ENCODE measurements at places on chromosomes 4 and X. TPM values are rescaled to one million over a fixed set of nuclear protein-coding genes. Genes with fewer than 3 reads are reported as not detected.

DNA sequence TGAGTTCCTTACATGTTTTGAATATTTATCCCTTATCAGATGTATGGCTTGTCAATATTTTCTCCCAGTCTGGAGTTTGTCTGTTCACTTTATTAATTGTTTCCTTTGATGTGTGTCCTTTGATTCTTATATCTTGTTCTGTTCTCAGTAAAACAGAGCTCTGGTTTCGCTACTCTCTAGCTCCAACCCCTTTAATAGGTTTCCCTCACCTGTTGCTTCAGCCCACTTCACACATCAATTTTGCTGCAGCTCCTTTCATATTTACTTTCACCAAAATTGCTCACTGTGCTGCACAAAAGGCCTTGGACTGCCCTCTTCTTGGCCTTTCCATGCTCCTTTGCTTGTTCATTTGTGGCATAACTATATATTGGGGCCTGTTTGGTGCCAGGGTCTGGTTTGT lies 85.1 kb downstream of the CFAP299 start:
- no peak for DNase-seq

DNA sequence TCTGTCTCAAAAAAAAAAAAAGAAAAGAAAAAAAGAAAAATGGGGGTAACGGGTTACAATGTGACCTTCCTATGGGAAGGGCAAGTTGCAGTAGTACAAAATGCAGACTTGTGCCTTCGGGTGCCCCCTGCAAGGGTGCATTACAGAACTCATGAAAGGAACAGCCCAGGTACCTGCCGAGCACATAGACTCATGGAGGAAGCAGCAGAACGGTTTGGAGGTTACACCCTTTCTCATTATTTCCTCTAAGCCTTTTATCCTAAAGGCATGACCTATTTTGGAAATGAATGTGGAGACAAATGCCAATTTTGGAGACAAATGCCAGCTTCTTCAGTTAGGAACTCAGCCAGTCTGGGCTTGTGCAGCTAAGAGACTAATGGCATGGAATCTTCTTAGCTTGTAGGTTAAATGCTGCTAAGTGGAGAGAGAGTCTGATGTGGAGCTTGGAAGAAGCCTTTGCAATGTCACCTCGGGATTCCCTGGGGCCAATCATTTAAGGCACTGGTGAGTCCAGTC lies 44.1 kb upstream of the PRKX start:
- DNase-seq, result no peak

DNA sequence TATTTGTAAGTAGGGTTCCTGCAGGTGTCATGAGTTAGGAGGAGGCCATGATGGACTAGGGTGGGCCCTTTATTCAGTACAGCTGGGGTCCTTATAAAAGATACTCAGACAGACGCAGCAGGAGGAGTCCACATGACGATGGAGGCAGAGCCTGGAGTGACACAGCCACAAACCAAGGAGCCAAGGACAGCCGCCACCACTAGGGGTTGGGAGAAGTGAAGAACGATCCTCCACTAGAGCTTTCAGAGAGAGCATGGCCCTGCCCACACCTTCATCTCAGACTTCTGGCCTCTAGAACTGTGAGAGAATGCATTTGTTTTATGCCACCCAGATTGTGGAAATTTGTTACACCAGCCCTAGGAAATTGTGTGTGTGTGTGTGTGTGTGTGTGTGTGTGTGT lies 31.1 kb downstream of the JAKMIP1 start:
- DNase-seq, result no peak

GYPA gene
- not detected for polyA plus RNA-seq

C1QTNF7 gene
- 0.38 TPM for polyA plus RNA-seq

DNA sequence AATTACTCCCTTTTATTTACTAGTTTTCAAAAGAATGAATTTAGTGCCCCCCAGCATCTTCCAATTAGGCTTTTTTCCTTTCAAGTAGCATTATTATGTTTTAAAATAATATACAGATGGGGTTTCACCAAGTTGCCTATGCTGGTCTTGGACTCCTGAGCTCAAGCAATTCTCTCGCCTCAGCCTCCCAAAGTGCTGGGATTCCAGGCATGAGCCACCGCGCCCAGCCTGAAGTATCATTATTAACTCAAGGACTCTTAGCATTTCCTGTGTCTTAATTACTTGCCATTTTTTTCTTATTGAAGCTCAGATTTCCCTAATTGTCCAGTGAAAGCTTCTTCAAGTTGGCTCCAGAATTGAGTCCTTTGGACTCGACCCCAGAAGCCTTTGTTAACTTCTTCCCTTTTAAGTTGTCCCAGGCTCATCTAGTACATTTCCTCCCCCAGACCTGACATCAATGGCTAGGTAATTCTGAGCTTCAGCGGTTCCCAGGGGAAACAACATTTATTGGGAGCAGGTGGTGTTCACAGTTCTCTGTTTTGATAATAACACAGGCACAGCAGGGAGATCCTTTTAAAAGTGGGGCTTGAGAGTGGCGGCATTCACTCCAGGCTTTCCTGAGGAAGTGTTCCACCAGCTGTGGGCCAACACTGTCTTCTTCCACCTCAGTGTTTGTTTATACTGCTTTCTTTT lies 10.0 kb downstream of the SAT1 start:
- DNase-seq, result no peak

- DNase-seq, result no peak
Measured at GRCh38 chr4:113881256-113881655, 98.2 kb downstream of the ARSJ start.

- DNase-seq, result no peak
Measured at GRCh38 chr4:153733751-153734448, 25.9 kb downstream of the RNF175 start.

PGAM4 gene
- 0.08 TPM for polyA plus RNA-seq

DNA sequence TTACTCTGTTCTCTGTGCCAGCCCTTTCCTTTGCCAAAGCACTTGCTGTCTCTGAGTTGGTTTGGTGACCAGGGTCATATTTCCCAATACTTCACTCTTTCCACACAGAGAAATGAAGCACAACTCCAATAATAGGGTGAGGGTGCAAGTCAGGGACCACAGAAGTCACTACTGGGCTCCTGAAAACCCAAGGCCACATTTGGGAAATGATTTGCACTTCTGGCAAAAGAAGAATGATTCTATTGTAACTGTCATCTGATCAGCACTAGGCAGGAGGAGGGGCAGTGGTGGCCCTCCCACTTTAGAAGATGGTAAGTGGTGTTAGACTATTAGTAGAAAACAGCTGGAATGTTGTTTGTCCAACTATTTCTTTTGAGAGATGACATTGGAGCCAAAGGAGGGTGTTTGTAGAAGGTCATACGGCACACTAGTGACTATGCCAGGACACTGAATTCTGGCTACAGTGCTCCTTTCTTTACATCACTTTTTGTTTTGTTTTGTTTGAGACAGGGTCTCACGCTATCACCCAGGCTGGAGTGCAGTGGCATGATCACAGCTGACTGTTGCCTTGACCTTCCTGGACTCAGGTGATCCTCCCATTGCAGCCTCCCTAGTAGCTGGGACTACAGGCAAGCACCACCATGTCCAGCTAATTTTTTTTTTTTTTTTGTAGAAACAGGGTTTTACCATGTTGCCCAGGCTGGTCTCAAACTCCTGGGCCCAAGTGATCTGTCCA lies 10.8 kb upstream of the HADH start:
- no peak for DNase-seq

PDHA2 gene
- polyA plus RNA-seq, result not detected

Data from lung (tissue), 17 donors.